Stimulated activated CD4-positive, alpha-beta T cell treated with anti-CD3 and anti-CD28 coated beads, Interleukin-1b, Interleukin-23, amount 100 ng/mL, for 1 hour (primary cell): ENCODE measurements at places on chromosomes 2 and 18.

DNA sequence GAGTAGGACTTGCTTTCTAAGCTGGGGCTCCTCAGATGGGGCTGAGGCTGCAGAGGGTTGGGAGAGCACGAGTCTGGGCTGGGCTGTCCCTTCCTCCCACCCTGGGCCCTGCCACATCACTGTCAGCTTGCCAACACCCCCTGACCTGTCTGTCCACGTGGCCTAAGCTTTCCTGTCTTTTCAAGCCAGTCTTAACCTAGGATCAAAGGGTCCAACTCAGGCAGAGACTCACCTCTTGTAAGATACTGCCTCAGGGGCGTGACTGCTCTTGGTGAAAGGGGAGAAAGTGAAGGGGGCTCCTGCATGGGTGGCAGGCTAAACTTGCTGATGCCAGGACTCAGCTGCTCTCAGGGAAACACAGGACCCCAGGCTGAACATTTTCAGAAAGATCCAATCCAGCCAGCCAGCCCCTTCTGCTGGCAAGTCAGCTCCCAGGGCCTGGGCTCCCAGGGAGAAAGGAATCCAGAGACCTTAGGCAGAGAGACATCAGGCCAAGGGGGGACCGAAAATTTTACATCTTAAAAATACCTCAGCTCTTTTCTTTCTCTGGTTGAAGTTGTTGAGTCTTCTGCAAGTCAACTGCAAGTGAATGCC, 144.2 kb upstream of the ID2 start:
- no peak for DNase-seq

DNA sequence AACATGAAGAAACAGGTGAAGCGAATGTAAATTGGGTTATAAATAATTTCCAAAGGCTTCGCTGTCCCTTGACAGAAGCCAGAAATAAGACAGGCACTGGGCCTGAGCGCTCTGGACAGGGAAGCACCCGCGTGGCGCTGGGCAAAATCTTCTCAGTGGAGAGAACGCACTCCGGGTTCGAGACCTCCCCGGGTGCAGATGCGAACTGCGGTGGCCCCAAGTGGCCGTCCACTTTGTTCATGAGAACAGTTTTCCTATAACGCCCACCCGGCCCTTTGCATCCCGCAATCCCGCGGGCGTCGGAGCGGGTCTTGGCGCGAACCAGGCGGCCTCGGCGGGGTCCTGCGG, 651 bp upstream of the DPYSL5 start:
- DNase-seq: no peak

DNA sequence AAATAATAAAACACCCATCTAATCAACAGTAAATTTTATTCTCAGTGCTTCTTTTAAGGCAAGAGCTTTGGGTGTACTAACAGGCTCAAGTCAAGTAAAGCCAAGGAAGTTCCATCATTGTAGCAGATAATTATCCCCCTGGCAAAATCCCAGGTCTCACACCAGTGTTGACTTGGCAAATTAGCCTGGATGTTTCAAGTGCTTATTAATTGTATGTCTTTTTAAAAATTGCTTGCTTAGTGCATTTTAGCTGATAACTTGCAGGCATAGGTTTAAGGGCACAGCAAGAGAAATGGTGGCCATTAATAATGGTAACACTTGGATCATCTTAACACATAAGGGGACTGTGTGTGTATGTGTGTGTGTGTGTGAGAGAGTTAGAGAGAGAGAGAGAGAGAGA, 42.0 kb upstream of the FMNL2 start:
- no peak for DNase-seq

GRCh38 chr2:121080013-121080772, 204.8 kb downstream of the TFCP2L1 start:
- peak; percentile 11 for DNase-seq

DNA sequence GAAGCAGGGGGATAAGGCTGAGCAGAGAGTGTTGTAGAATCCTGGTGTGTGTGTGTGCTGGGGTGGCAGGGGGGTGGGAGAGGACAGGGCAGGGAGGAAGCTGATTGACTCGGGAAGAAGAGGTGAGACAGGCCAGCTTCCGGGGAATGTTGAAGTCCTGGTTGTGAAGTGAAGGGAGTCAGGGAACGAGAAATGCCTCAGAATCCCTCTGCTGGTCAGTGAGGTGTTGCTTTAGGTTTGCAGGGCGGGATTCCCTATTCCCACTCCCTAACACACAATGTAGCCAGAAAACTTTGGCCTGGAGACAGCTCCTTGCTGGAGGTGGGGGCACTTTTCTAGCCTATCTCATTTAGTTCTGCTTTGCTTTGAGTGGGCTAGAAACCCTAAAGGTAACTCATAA, 265.1 kb downstream of the HAUS1 start:
- no peak for DNase-seq

GRCh38 chr2:226064932-226065570, 665.5 kb downstream of the NYAP2 start:
- no peak for DNase-seq

DNA sequence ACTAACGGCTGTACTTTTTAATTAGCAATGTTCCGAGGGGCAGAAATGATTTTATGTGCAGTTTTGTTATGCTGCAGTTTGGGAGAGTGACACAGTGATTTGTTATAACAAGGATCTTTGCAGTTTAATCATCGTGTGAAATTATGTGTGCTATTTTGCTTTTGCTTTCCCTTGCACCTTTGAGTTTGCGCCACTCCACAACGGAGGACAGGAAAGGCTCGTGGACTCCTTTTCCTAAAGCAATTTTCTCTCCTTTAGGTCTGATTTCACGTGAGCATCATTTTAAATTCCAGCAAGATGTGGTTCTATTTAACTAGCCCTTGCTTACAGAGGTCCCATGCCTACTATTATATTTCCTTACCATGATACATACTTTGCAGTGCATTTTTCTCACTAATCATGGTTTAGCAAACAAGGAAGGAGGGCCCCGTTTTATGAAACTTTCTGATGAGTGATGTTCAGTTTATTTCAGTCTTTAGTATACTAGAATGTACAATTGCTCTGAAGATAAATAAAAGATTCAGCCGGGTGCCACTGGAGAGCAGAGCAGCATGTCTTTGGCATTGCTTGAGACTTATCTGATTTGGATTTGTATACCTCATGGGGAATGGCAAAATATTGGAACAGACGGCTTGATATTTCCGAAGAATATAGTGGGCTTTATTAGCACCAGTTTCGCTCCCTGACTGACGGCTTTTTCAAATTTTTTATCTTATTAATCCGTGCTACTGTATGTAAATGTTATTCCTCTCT, 528.2 kb upstream of the FANCL start:
- DNase-seq: no peak

DNA sequence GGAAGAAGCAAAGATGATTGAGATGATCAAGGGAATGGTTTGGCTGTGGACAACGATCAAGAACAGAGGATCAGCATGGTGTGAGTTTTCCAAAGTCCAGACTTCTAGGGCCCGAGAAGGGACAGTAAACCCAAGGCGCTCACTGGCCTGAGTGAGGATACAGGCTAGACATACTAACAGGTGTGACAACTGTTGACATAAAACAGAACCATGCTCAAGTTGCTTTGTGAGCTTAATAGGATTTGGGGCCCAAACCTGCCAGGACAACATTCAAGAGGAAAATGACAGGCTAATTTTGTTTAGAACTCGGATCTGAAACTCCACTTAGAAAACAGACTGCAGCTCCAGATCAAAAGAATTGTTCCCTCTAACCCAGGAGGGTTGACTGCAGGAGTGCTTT, 68.1 kb upstream of the ACKR3 start:
- no peak for DNase-seq

- no peak for DNase-seq
Observed at GRCh38 chr2:171747371-171747770, 60.1 kb downstream of the DYNC1I2 start.

GRCh38 chr2:207768866-207769596, 675 bp downstream of the FZD5 start:
- no peak for DNase-seq

DNA sequence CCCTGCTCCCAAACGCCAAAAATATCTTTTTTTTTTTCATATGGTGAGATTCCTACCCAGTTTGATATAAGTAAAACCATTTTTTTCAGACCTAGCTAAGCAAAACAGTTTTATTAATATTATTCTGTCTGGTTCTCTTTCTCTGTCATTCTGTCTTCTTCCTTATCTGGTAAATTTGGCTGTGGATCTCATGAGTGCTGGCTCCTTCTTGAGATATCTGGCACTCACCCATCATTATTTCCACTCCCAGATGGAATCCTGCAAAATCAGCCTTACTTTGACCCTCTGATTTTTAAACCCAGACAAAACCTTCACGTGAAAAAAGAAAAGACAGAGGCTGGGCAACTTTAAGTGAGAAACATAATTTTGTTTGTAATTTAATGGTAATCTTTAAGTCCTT, 373.6 kb downstream of the NYAP2 start:
- DNase-seq: no peak

DNA sequence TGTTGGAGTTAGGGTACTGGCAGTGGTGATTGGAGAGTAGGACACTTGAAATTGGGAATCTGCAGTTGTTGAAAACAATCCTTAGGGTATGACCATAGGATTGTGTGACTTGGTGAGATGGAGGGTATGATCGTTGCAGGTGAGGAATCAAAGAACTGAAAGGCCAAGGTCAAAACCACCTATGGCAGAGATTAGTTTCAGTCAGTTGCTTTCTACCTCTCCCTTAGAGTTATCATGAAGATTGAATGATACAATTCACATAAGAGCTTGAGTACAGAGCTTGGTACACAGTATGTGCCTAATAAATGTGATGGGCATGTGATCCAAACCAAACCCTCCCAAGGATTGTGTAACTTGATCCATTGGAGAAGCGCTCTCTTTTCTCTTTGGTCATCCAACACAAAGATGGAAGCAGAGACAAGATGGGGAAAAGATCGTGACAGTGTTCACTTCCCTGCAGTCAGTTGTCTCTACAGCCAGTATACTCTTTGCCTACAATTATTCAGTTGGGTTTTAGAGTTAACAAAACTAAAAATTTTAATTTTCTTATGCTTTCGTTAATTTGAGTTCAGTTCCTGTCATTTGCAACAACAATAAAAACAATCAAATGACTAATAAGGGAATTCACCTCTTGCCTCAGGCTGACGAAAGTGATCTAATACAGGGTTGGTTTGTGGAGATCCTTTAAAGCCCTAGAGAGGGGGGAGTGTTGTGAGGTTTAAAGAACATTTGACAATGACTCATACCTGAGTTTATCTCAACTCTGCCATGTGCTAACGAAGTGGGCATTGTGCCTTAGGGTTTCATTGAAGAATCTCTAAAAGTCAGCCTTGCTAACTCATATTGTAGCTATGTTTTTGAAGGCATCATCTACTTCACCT, 14.8 kb upstream of the SMAD2 start:
- no peak for DNase-seq

GRCh38 chr2:232018181-232018580, 56.7 kb downstream of the DIS3L2 start:
- no peak for DNase-seq

GRCh38 chr18:48547531-48547981, 8.7 kb downstream of the CTIF start:
- no peak for DNase-seq

GRCh38 chr2:146701183-146701582, 1143.6 kb upstream of the ACVR2A start:
- DNase-seq: no peak

GRCh38 chr18:13194239-13194638, 24.3 kb upstream of the LDLRAD4 start:
- DNase-seq: no peak

DNA sequence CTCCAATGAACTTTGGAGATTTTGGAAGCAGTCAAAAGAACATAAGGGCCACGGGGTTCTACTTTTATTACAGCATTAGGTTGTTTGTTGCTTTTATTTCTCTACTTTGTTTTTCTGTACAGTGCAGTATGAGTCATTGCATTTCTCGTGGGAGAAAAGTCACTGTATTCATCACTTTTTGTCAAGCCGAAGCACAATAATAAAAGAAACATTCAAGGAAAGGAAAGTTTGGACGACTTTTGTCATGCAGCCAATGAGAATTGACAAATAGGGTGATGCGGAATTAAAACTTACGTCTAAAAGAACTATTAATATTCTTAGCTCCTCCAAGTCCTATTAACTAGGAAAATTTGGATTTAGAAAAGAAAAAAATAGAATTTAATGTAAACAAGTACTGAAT, 209.9 kb downstream of the TMEM182 start:
- no peak for DNase-seq

- DNase-seq: no peak
Observed at GRCh38 chr18:183769-184168, 25.4 kb downstream of the USP14 start.

- no peak for DNase-seq
Observed at GRCh38 chr2:24272907-24273306, 87.4 kb downstream of the ITSN2 start.

GRCh38 chr2:100831831-100832230, 11.9 kb downstream of the NPAS2 start:
- DNase-seq: no peak

DNA sequence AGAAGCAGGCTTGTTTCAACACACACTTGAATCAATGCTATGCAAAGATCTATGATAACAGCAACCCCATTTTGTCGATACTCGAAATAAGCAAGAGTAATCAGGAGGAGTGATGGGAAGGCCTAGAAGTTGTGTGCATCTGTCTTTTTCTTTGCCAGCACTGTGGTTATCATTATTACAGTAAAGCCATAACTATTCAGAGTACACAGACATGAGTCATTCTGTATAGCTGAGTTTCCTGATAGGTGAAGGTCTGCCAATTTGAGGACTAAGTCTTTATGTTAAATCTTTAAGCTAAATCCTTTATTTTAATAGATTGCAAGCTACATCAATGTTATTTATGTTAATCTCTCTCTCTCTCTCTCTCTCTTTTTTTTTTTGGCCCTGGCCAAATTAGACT, 1344.4 kb upstream of the CELF4 start:
- no peak for DNase-seq

DNA sequence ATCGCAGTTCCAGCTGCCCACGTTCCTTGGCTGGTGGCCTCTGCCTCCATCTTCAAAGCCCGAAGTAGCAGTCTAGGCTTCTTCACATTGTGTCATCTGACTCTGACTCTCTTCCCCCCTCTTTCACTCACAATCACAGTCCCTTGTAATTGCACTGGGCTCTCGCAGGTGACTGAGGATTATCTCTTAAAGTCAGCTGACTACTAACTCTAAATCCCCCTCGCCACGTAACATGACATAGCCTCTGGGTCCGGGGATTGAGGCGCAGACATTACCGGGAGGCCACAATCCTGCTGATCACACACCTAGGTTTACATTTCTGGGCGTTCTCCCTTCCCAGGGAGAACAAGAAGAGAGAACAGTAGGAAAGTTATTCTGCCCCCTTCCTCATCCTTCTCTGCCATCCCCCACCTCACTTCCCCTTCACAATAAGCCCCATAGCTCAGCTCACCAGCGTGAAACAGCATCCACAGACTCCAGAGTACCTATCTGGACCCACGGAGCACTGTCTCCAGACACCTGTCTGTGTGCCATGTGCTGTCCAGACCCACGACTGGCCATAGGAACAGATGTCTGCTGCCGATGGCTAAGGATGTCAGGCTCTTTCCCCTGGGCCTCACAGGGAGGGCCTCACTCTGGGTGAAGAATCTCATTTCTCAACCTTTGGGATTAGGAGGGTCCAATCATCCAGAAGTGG, 64.3 kb upstream of the FZD7 start:
- no peak for DNase-seq

DNA sequence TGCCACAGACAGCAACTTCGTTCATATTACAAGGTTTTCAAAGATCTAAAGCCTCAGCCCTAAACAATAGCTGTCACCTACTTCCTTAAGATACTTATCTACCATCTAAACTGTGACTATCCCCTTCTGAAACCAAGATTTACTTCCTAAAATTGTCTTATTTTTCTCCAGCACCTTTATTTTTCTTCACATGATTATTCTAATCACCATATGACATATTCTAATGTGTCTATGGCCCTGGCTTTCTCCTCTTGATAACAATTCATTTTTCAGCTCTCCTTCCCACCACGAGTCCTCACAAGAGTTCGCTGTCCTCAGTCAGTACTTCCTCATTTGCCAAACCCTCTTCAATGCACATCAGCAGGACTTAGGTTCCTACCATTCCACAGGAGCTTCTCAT, 53.9 kb downstream of the RTTN start:
- DNase-seq: no peak
